ENCODE measurements at places on chromosomes 3 and 15.

GRCh38 chr3:14455571-14456317 is 53.3 kb downstream of the SLC6A6 start:
- DNase-seq: no peak

- no peak for DNase-seq
These were observed 753 bp upstream of the MYO5A start for GRCh38 chr15:52529341-52529924.

GRCh38 chr3:135915206-135915605 is 50.3 kb upstream of the PPP2R3A start:
- DNase-seq: no peak

DNA sequence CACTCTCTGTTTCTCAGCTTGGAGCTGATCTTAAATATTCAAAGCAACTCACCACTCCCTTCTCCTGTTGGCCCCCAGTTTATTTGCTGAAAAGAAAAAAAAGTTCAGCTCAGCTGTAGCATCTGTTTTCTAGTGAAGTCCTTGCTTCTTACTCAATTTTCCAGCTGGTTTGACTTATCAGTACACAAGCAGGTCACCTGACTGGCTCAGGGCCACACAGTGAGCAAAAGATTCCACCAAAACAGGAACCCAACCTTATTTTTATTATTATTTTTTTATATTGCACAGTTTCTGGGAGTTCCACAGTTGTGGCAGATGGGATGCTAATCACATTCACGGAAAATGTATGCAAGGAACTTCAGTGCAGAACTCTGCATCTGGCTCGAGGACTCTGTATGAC is 390.7 kb upstream of the RGMA start:
- DNase-seq: no peak

Data from stimulated activated CD8-positive, alpha-beta memory T cell treated with anti-CD3 and anti-CD28 coated beads, Interleukin-15, amount 100 ng/mL, for 48 hours (primary cell).